ENCODE measurements at places on chromosomes 11 and 22. TPM values are rescaled to one million over a fixed set of nuclear protein-coding genes. Genes with fewer than 3 reads are reported as not detected.
A peak's percentile ranks its signal among the peaks of the same experiment; 100 is the strongest.

DNA sequence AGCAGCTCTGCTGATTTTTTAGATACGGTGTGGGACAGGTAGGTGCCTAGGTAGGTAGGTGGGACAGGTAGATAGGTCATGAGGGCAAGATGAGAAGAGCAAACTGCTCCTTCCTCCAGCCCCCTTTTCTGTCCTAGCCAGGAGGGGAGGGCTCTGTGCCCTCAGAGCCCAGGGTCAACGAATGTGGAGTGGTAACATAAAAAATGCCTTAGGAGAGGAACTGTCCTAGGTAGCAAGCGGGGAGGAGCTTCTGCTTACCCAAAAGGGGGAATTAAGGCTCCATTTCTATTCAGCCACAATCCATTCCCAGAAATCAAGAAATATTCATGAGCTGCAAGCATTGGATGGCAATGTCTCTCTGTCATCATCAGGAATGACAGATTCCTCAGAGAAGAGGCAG lies 234.8 kb downstream of the GRIK4 start:
- no peaks in the 10 kb centered on the region for H3K4me1 ChIP-seq
- H3K4me3 ChIP-seq: no peak overlapping the region
- H3K36me3 ChIP-seq: no peaks in the 10 kb centered on the region
- H3K27me3 ChIP-seq: peaks cover 33% of the 10 kb centered on the region
- no peak overlapping the region for H3K27ac ChIP-seq
- no peak for DNase-seq

CSNK2A3 gene
- polyA plus RNA-seq: 1.8 TPM

CTTN gene
- 0.13 TPM for polyA plus RNA-seq

DNA sequence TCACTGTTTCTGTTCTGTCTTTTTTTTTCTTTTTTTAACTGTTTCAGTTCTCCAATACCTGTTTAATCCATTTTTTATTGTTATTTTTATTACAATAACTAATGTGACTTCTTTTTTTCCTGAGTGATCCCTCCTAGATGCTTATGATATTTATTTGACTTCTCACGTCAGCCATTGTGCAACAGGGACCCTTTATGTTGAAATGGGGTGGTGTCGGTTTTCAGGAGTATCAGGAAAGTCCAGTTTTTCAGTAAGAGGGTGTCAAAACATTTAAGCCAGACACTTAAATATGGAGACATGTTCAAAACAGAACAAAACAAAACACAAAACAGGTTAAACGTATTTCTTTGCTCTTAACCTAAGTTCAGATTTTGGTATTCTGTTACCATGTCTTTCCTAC lies 418.8 kb downstream of the DYNC2H1 start:
- no peak overlapping the region for H3K4me3 ChIP-seq
- no peak overlapping the region for H3K27ac ChIP-seq
- no peak for DNase-seq
- H3K36me3 ChIP-seq: no peaks in the 10 kb centered on the region
- H3K27me3 ChIP-seq: peaks cover 8% of the 10 kb centered on the region

LMNTD2 gene
- 3.0 TPM for polyA plus RNA-seq

FANCF gene
- polyA plus RNA-seq: 12.5 TPM

- DNase-seq: no peak
- H3K27ac ChIP-seq: no peak overlapping the region
- no peaks in the 10 kb centered on the region for H3K36me3 ChIP-seq
These were observed 69.1 kb upstream of the AKIP1 start for GRCh38 chr11:8841899-8842298.

DNA sequence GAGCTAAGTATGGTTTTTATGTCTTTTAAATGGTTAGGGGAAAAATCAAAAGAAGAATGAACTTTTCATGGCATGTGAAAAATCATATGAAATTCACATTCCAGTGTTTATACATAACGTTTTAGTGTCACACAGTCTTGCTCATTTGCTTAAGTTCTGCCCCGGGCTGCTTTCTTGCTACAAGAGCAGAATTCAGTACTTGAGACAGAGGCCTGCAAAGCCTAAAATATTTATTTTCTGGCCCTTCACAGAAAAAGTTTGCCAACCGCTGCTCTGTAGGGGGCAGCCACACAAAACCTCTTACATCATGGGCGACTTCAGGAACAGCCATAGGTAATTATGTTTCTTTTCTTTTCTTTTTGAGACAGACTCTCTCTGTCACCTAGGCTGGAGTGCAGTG lies 1.0 kb upstream of the ATG2A start:
- H3K27me3 ChIP-seq: no peaks in the 10 kb centered on the region
- peaks cover 7% of the 10 kb centered on the region for H3K36me3 ChIP-seq
- peaks cover 27% of the 10 kb centered on the region for H3K4me1 ChIP-seq
- H3K4me3 ChIP-seq: peak overlapping the region; percentile 91
- no peak for DNase-seq
